ENCODE measurements at places on chromosomes 3 and 15.

DNA sequence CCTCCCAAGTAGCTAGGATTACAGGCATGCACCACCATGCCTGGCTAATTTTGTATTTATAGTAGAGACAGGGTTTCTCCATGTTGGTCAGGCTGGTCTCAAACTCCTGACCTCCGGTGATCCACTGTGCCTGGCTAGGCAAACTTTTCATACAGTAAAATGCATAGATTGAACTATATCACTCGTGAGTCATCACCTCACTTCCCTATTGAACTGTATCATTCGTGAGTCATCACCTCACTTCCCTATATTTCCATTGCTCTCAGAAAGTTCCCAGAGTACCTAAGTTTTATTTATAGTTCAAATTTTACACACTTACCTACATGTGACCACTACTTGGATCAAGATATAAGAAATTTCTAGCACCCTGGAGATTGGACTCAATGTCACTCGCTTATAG lies 73.6 kb upstream of the ACAD9 start:
- no peak for DNase-seq

GRCh38 chr3:124076235-124076634 lies 84.3 kb upstream of the ROPN1 start:
- DNase-seq = no peak

DNA sequence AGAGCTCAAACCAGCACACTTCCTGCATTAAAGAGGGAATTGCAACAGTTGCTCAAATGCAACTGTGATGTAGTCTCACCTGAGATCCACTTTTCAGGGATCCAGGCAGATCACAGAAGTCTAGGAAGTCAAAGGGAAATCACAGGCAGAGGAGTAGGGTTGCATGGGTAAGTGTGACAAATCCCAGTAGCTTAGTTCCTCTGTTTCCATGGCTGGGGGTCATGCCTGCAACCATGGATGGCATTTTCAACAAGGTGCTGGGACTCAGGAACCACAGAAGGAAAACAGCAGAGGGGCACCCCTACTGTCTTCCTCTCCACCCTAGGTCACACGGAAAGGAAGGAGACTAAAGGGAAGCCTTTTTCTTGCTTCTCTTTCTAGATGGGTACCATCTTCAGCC lies 36.5 kb upstream of the ARNT2 start:
- no peak for DNase-seq

DNA sequence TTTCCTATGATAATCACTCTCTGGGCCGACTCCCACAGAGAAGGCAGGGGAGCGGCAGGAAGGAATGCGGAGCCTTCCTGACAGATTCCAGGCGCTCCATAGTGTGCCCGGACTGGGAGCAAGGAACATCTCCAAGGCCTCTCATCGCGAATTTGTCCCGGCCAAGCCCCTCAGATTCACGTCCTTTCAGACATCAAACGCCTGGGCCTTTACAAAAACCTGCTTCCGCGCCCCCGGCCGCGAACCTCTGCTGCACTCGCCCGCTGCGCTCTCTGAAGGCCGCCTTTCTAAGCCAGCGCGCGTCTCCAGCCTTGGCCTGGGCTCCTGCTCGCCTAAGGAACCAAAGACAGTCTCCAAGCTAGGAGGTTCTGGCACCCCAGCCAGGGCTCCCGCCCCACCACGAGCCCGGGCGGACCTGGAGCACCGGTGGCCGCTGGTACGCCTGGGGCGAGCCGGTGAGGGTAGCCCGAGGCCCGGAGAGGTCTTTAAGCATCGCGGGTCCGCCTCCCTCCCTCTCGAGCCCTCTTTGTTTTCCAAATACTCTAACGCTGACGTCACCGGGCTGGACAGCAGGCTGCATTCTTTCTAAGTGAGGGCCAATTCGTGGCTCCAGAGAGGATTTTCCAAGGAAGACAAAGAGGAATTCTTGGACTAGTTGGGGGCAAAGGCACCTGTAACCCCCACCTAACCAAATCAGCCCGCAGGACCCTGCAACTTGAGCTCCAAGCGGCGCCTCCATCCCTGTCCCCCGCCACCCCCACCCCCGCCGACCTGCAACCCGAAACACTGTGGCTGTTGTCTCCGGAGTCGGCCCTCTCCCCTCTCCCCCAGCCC lies 759 bp downstream of the AMOTL2 start:
- DNase-seq = no peak

DNA sequence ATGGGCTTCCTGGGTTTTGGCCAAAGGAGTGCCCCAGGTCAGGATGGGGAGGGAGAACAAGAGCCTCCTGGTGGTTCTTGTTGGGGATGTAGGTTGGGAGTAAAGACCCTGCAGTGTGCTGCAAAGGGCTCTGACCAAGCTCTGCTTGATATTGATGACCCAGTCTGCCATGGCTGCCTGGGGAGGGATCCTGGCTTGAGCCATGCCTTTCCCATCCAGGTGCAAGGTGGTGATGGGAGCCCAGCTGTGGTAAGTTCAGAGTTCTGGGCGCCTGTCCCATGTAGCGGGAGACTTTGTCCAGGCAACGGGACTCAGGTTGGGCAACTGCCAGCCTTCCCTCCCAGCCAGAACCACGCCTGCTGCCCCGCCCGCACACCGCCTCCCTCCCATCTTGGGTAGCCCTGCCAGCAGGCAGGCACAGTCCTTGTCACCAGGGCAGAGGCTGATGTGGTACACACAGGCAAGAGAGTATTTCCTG lies 2.6 kb downstream of the GNAI2 start:
- DNase-seq = no peak

Measured in CD8-positive, alpha-beta memory T cell (primary cell).